ENCODE measurements at places on chromosomes 2 and 18.

GRCh38 chr2:42971381-42971780 lies 179.0 kb upstream of the HAAO start:
- DNase-seq = no peak

DNA sequence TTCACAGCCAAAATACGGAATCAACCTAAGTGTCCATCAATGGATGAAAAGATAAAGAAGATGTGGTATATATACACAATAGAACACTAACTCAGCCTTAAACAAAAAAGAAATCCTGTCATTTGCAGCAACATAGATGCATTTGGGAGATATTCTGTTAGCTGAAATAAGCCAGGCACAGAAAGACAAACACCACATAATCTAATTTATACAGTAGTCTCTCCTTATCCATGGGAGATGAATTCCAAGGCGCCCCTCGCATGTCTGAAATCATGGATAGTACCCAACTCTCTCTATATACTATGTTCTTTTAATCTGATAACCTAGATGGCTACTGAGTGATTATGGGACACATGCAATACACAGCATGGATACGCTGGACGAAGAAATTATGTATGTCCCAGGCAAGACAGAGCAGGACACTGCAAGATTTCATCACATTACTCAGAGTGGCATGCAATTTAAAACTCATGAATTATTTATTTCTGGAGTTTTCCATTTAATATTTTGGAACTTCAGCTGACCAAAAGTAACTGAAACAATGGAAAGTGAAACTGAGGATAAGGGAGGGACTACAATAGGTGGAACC lies 39.5 kb downstream of the ORC4 start:
- no peak for DNase-seq

DNA sequence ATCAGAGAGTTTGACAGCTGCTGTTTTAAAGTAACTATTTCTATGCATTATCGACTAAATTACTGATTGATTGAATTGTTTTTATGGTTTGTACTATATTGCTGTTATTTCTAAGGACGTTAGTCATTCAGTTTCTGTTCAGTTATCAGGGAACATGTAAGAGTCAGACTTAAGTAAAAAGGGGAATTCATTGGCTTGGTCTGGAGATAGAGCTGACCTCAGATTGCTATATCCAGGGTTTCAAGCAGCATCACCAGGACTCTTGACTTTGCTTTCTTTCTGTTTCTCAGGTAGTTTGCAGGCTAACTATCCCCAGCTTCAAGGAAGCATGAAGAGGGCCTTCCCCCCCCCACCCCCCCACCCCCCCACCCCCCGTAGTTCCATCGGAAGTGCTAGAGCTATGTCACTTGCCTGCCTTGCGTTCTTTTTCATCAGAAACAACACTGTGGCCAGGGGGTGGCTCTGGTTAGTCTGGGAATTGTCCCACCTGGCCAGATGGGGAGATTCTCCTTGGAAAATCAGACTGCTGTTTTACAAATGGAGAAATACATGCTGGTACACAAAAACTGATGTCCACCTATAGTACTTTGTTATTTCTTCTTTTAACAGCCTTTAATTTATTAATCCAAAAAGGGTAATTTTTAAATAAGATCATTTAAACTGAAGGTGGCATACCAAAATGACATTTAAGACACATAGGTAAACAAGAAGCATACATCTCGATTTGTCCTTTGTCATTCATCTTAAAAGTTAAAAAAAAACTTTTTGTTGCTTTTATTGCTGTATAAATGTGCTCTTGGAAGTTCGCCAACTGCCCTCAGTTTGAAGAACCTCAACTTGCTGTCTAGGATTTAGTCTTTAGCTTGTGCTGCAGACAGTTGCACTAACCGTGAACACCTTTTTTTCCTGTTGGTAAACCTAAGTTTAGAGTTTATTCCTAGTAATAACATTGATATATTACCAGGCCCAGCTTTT lies 9.4 kb downstream of the SMAD4 start:
- peak; percentile 18 for DNase-seq

- DNase-seq = peak; percentile 89
Measured at GRCh38 chr2:69083235-69083748, 70.3 kb downstream of the ANTXR1 start.

- DNase-seq = peak; percentile 62
Measured at GRCh38 chr2:98911376-98912154, 24.5 kb downstream of the CRACDL start.

GRCh38 chr2:109659396-109660045 lies 45.4 kb downstream of the SOWAHC start:
- no peak for DNase-seq

GRCh38 chr2:10546975-10547391 lies 98.9 kb upstream of the ODC1 start:
- DNase-seq = peak; percentile 50

DNA sequence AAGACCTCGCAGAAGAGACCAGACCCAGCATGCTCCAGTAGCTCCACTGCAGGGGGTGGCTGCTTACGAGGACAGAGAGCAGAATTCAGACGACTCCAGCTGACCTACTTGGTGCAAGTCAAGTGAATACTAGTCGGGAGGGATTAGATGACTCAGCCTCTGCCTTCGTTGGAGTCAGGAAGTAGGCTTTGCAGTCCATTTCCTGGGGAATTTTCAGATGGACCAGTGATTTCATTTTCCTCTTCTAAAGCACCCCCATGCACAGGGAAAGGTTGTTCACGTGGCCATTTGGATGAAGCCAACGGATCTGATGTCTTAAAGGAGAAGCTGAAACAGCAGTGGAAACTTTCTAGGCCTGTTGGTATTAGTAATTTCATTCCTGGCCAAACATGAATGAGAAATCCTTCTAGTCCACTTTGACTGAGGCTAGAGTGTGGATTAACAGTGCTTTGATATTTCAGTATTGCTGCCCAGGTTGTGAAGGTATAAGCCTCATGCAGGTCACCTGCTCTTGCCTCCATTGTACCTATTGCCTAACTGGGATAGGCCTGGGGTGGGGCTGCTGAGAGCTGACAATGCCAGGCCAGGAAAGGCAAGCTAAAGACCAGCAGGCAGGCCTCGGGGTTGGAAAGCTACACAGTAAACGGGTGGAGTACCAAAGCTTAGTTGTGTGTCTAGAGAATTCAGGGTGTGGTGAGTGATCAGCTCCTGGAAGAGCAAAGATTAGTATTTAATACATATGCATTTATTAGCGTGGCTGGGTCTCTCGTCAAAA lies 117.6 kb upstream of the FOSL2 start:
- peak; percentile 99 for DNase-seq

DNA sequence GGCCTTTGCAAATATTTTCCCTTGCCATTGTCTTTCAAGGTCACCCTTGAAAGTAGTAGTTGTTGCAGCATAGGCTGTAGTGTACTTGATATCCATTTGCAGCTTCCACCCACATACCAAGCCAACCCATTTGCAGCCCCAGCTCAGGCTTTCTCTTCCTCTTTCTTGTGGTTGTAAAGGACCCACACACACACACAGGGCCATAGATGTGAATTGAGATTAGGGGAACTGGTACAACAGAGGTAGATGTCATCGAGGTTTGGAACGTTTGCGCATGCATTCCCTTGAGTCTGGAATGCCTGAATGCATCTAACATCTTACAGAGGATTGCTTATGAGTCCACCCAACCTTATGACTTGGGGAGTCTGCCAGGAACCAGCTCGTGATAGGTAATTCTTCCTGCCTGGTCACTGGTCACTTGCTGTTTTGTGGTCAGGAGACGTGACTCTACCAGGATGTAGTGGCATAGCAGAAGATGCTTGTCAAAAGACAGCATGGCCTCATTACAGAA lies 91.9 kb downstream of the MRPS9 start:
- DNase-seq = no peak

GRCh38 chr2:229445501-229446211 lies 174.6 kb upstream of the PID1 start:
- peak; percentile 25 for DNase-seq

- DNase-seq = no peak
Measured at GRCh38 chr2:232432598-232433184, 23.3 kb upstream of the ALPI start.

GRCh38 chr2:214482728-214483127 lies 71.9 kb downstream of the VWC2L start:
- no peak for DNase-seq

- DNase-seq = peak; percentile 31
Measured at GRCh38 chr2:144132357-144132756, 387.6 kb downstream of the ZEB2 start.

DNA sequence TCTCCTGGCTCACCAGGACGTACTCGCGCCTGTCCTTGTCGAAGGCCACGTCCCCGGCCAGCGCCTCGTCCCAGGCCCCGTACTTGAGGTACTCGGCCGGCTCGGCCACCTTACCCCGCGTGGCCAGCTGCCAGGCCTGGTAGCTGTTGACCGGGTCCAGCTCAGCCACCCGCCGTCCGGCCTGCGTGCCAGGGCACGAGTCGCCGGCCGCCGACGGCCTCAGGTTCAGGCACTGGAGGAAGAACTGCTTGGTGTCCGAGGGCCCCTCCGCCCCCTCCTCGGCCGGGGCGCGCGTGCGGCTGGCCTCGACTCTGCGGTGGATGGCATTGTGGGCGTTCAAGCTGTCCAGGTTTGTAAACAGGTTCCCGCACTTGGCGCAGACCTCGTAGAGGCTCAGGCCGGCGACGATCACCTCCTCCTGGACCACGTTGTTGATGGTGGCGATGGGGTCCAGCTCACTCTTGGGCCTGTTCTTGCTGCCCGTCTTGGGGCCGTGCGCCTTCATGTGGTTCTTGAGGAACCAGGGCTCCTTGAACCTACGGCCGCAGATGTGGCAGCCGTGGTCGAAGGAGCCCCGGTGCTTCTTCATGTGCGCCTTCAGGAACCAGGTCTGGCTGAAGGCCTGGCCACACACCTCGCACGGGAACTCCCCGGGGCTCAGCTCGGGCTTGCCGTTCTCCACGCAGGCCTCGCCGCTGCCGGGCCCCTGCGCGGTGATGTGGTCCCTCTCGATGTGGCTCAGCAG lies 53.2 kb downstream of the ZNF516 start:
- no peak for DNase-seq

GRCh38 chr2:197606180-197606579 lies 69.2 kb downstream of the RFTN2 start:
- DNase-seq = no peak

DNA sequence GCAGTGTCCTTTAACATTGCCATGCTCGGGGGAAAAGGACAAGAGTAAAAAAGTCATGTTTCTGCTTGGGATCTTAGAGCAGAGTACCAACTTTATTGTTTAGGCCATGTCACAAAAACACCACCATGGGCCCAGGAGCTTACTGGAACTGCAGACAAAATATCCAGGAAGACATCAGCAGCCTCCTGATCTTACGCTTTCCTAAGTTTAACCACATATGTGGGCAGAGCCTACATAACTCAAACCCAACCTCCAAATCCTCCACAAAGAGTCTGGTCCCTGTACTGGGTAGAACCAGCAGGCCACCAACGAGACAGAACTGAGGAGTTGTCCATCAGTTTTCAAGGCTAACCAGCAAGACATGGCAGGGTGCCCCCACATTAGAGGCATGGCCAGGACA lies 10.3 kb downstream of the GALNT14 start:
- no peak for DNase-seq

GRCh38 chr18:66819235-66819634 lies 215.3 kb upstream of the CDH19 start:
- no peak for DNase-seq

DNA sequence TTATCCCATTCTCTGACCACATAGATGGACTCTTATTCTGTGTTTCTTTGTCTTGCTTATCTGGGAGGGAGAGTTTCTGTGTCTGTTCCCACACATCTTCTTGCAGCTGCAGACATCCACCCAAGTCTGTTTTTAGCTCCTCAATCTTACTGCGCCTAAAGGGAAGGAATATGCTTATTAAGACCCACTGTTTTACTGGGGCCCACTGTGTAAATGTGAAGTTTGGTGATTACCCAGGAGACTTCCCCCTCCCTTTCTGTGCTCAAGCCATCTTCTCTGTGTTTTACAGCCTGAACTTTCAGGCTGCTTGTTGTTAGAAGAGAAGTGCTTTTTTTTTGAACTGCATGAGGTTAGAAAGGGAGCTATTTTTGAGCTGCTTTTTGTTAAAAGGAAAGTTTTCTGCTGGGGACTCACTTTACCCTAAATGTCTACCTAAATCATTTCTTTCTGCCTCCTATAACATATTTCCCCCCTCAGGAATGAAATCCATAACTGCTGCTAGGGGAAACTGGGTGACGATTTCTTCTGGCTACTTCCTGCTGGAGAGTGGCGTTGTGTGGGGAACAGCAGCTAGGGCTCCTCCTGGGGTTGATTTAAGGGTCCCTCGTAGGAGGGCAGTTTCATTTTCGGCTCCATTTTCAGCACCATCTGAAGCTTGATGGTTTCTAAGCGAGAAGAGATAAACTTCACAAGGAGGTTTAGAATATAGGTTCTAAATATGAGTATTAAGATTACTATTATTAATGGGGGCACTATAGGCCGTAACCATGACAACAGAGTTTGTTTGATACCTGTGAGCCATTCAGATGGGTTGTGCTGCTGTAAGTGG lies 39.5 kb upstream of the GMCL1 start:
- DNase-seq = no peak

GRCh38 chr18:3667255-3668137 lies 217.5 kb downstream of the TGIF1 start:
- no peak for DNase-seq

GRCh38 chr18:55422456-55423180 lies 165.4 kb downstream of the TCF4 start:
- DNase-seq = no peak

- DNase-seq = no peak
Measured at GRCh38 chr2:4963106-4963505, 729.1 kb upstream of the SOX11 start.

- DNase-seq = no peak
Measured at GRCh38 chr2:144505245-144505831, 14.6 kb downstream of the ZEB2 start.

- no peak for DNase-seq
Measured at GRCh38 chr2:27854229-27854862, 35.8 kb downstream of the RBKS start.

- DNase-seq = no peak
Measured at GRCh38 chr18:79317703-79318102, 78.0 kb upstream of the NFATC1 start.

GRCh38 chr2:68588589-68588988 lies 54.8 kb upstream of the PROKR1 start:
- peak; percentile 65 for DNase-seq

- DNase-seq = no peak
Measured at GRCh38 chr18:24239341-24239740, 100.5 kb downstream of the CABYR start.

- no peak for DNase-seq
Measured at GRCh38 chr18:48840491-48840877, 110.3 kb downstream of the SMAD7 start.

GRCh38 chr2:197159661-197160211 lies 150.8 kb downstream of the ANKRD44 start:
- DNase-seq = peak; percentile 79

DNA sequence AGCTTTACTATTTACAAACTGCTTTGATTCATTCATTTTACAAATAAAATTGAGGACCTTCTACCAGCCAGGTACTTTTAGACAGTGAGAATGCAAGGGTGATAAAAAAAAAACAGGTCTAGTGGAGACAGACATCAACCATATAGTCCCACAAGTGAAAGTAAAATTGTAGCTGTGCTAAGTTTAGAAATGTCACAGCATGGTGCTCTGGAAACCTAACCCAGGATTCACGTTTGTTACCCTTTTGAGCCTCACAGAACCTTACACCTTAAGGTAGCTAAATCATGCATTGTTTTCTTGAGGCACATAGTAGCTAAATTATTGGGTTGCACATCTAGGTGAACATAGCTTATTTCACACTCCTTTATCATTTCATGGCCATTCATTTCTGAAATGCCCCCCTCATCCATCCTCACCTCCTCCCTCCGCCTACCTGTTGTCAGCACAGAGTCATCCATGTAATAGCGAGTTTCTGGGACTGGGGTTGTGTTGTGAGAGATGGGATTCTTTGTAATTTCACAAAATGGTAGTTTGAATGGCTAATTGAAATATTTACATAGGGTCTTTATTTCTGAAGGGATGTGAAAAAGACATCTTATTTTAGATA lies 7.1 kb downstream of the MTA3 start:
- DNase-seq = no peak

Measured in bronchial epithelial cell (primary cell).